ENCODE measurements at places on chromosomes 12 and 14.
A peak's percentile ranks its signal among the peaks of the same experiment; 100 is the strongest.

DNA sequence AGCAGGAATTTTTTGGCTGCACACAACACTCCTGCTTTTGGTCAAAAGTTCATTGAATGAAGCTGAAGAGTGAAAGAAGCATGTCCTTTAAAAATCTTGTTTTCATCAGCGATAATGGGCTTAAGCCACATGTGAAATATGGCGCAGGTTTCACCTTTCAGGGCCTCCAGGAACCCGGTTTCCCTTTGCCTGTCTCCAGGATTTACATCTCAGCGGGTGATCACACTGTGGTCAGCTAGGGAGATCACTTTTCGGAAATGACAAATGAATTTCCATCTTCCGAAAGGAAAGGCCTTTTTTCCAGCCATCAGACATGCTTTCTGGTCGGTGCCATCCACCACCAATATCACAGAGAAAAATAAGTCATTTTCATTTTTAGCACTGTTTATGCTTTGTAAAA lies 727.1 kb upstream of the TBX3 start:
- DNase-seq = no peak

DNA sequence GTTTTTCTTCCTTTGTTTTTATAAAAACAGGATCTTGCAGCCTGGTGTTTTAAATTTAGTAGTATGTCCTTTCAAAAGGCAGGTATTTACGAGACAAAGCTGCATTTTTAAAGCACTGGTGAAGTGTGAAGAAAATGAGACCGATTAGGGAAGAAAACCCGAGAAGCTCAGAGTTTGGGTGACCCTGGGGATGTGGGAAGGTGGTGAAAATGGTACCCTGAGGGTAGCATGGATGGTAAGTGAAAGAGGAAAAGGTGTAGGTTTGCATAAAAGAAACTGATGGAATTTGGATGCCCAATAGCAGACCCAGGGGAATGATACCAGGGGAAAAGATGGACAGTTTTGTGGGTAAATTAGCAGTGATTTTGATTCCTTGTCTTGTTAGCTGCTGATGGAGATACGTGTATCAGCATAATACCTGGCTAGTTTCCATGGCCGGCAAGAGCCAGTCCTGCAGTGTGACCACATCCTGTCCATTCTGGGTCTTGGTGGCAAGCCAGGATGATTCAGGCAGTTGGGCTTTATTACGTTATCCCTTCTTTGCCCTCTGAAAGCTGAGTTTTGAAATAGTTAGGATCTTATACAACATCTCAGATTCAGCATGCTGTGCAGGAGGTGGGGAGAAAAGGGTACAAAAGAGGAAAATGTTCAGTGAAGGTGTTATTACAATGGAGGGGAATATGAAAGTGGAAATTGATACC lies 8.9 kb downstream of the BICD1 start:
- DNase-seq = no peak

DNA sequence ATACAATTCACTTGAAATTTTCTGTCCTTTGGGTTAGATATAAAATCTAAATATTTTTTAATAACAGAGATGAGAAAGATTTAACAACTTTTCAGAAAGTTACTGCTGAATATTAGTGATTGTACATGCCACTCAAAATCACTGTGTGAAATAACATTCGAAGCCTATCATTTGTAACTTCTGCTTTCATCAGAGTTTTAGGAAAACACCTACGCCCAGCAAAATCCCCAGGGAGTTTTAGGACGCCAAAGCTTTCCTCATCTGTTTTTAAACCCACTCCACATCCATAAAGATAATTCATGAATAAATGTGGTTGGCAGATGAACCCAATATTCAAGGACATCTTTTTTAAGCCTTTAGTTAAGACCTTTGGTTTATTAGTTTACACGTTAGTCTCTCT lies 23.9 kb downstream of the TC2N start:
- no peak for DNase-seq

GRCh38 chr14:62158779-62159178 lies 396.6 kb downstream of the SNAPC1 start:
- DNase-seq = no peak

- no peak for DNase-seq
These were observed 67.2 kb upstream of the FOXN3 start for GRCh38 chr14:89484051-89484844.

DNA sequence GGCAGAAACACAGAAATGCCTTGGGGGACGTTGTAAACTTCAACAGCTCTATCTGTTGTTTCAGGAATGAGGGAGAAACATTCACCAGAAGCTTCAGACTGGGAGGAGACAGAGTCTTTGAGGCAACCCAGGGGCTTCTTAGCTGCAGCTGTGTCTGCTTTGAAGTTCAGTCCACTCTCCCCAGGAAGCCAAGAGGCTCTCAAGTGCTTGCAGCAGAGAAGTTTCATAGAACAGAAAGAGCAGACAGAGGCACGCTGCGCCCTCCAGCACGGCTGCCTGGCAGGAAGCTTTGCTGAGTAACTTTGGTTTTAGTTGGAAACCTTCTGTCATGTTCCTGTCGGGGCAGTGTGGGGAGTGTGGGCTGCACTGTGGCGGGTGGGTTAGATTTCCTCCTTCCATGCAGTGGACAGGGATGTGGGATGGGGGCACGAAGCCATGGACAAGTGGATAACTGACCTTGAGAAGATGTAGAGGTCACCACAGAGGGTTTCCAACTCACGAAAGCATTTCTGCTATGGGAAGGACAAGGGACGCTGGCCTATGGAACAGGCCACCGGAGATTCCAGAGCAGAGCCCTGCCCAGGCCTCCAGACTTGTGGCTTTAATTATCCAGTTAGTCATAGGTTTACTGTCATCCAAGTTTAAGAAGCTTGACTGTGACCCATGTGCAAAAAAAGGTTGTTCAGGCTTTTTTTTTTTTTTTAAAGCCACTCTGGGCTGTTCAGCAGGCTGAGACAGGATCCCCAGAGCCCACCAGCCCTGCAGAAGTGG lies 107.7 kb downstream of the ARF6 start:
- DNase-seq = peak; percentile 68

Data from CD4-positive, alpha-beta memory T cell (primary cell).